ENCODE measurements at places on chromosomes 3 and 15.
A peak's percentile ranks its signal among the peaks of the same experiment; 100 is the strongest.

DNA sequence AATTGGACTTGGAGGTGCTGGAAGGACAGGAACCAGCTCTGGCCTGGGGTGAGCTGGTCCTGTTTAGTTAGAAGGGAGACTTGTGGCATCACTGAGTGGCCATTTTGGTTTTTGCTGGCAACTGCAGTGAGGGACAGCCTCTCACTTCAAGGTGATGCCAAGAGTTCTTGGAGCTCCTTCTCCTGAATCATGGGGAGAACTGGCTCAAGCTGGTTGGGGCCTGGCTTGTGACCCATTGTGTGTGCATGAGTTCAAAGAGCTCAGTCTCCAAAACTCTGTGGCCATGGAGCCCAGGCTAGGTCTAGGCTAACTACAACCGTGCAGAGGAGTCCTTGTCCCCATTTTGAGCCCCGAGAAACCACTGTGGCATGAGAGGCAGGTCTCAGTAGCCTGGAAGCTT is 60.1 kb upstream of the ZNF148 start:
- no peak for DNase-seq

DNA sequence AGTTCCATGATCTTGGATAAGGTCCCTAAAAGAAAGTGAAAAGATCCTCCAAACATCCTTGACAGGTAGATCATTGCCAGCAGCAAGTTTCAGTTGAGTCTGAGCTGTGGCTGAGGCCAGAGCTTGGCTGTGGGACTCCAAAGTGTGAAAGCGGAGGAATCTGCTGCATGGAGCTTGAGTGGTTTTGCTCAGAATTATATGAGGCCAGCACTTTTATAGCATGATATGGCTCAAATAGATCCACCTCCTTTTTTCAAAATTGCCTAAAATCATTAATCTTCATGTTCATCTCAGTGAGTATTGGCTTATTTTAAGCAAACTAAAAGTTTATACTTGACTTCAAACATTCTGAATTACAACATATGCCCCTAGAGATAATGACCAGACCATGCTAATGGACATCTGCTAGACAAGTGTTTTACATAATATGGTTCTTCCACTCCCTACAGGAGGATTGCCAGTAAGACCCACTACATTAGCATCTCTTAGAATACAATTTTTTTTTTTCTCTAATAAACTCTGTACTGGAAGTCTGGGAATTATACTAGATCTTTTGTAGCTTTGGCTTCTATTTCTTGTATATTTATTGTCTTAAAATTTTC is 368.1 kb downstream of the ZPLD1 start:
- no peak for DNase-seq

- DNase-seq, result peak; percentile 19
These were observed 100.4 kb upstream of the PHLDB2 start for GRCh38 chr3:111758642-111759041.

DNA sequence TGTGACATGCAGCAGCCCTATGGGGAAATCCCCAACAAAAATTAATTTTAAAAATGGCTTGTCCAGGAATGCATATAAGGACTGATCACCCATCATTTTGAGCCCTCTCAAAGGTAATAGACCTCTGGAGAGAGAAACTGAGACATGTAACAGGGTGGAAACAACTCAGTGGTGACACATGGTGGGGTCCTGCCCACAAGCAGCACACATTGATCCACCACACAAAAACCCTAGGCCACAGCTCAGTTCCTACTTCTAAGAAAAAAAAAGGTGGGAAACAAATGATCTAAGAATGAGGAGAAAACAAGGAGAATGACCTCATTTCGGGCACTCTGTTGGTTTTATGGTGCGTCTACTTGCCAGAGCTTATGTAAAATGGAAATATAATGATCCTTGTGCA is 1.9 kb upstream of the SLC41A3 start:
- DNase-seq, result no peak

DNA sequence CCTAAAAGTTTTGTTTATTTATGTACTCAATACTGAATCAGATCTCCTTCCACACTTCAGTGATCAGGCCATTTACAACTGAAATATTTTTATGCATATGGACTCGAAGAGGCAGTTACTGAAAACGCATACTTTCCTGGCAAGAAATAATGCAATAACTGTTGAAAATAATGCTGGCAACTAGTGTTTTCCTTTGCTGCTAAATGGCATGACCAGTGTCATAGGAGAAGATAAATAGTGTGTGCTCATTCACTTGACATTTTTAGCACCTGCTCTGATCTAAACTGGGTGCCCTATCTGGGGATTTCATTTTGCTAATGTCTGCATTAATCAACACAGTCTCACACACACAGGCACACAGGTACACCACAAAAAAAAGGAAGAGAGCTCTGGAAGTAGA is 695.2 kb downstream of the TUSC7 start:
- DNase-seq, result no peak

DNA sequence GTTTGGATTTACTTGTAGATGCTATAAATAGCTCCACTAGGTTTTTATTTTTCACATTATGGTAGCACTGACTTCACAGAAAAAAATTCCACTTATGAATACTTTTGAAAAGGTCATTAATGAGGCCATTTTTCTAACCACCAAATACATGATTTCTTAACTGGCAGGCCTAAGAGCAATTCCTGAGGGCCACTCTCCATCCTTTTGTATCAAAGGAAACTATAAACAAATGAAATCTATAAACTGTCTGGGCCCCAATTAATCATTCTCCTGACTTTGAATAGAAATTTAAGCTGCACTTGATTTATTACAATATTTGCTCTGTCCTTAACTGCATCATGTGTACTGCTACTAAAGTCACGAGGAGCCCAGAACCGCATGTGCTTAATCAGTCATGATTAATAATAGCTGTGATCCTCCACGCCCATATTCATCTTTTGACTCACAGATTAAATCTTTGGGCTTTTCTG is 25.1 kb upstream of the MTMR10 start:
- DNase-seq, result no peak

- DNase-seq, result no peak
These were observed 41.0 kb upstream of the C15orf61 start for GRCh38 chr15:67479781-67480505.

GRCh38 chr15:66481107-66481856 is 16.3 kb downstream of the SNAPC5 start:
- no peak for DNase-seq
